ENCODE measurements at places on chromosomes 3 and 15.

DNA sequence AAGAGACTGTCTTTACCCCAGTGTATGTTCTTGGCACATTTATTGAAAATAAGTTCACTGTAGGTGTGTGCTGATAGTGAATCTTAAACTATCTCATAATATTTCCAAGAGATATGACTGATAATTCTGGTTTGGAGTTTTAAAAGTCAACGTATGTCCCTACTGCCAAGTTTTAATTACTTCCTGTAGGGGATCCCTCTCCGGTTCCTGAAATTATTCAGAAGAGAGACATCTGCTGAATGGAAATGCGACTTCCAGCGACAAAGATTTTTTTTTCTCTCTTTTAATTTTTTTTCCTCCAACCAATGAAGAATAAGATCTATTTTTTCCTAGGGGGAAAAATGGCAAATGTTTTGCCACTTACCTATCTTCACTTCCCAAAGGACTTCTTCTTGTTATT, 498.9 kb upstream of the TGFBR2 start:
- DNase-seq, result no peak

GRCh38 chr15:82568986-82569385, 28.7 kb upstream of the RPS17 start:
- DNase-seq, result no peak

- no peak for DNase-seq
Observed at GRCh38 chr3:71585887-71586809, 2.6 kb upstream of the FOXP1 start.

DNA sequence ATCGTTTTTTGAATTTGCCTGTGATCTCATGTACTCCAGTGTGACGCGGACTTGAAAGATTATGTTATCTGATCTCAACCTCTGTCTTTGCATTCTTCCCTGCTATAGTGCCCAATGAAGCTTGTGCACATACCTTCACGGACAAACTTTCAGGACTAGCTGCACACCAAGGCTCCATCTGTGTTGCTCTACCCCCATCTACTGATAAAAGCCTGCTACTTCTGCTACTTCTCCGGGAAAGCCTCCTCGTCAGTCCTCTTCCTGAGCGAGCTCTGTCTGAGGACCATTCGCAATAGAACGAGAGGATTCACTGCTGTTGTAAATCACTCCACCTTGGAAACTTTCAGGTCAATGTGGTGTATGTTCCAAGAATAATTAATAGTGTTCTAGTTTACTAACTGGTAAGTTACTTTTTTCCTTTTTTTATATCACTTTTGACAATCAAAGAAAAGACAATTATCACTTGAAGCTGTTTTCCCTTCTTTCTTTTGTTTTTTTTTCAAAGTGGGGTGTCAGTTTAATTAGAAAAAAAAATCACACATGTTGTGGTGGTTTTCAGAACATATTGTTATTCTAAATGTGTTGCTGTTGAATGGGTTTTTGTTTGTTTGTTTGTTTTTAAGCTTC, 217.6 kb downstream of the ARRDC4 start:
- DNase-seq, result no peak

GRCh38 chr15:80577552-80578205, 117.4 kb upstream of the ABHD17C start:
- DNase-seq, result no peak

GRCh38 chr3:13548696-13549622, at the start of gene FBLN2:
FBLN2 (plus strand) TSS chr3:13549125; CDS start chr3:13570356, 21,231 bp downstream.
- DNase-seq, result no peak

GRCh38 chr3:38454178-38454883, 641 bp downstream of the ACVR2B start:
- DNase-seq, result peak; percentile 21

DNA sequence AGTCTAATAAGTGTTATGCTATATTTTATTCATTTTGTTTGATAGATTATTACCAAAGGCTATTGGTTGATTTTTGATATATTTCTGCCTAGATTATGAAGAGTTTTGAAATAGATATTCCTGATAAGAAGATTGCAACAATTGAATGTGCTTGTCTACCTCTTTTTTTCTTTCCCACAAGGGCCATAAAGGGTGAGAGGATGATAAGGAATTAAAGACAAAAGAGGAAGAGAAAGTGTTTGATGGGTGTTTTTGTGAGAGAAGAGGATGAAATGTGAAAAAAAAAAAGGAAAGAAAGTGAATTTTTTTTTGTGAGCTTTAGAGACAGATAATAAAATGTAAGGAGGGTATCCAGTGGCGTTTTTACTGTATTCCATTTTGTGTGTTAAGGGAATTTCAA, 244.4 kb downstream of the CHST2 start:
- no peak for DNase-seq

- DNase-seq, result peak; percentile 1
Observed at GRCh38 chr3:49133226-49133951, 539 bp upstream of the LAMB2 start.

- DNase-seq, result no peak
Observed at GRCh38 chr3:58521917-58522631, 14.9 kb downstream of the ACOX2 start.

DNA sequence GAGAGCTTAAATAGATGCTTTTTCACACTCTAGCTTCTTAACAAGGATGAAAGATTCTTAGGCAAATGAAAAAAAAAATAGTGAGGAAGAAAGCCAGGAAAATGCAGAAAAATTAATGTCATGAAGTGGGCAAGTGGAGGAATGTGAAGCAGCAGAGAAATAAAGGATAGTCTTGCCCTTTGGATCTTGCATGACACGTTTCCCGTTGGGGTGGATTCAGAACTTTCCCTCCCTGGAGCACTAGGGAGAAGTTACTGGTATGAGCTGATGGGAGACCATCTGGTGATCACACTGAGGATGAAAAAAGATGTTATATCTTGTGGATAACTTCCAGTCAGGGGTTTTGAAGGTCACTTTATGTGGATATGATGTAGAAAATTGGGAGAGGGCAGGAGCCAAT, 361.8 kb upstream of the ROPN1 start:
- DNase-seq, result no peak

DNA sequence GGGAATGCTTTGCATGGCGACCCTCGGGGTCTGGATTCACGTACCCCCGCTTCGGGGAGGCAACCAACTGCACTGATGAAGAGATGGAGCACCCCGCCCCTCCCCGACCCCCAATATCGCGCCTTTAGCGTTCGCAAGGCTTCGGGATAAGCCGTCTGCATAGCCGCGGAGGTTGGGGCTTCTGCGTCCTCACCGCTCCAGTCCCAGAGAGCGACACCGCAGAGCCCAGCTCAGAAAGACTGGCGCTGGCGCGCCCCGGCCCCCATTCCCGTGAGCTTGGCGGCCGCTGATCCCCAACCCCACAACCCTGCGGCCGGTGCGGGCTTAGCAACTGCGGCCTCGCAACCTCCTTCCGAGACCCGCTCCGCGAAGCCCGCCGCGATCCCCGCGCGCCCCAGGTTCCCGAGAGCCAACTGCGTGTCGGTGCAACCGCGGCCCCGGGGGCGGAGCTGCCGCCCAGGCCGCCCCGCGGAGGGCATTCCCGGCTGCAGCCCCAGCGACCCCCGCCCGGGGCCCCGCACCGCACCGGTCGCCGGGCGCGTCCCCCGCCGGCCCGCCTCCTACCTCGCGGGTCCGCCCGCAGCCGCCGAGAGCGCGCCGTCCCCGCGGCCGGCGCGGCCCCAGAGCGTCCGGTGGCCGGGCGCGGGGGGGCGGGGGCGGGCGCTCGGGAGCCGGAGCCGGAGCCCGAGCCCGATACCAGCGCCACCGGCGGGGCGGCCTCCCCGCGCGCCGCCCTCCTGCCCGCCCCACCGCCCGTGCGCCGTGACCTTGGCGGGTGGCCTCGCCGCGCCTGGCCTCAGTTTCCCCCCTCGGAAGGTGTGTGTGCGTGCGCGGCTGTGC, 79.5 kb downstream of the IQSEC1 start:
- no peak for DNase-seq

DNA sequence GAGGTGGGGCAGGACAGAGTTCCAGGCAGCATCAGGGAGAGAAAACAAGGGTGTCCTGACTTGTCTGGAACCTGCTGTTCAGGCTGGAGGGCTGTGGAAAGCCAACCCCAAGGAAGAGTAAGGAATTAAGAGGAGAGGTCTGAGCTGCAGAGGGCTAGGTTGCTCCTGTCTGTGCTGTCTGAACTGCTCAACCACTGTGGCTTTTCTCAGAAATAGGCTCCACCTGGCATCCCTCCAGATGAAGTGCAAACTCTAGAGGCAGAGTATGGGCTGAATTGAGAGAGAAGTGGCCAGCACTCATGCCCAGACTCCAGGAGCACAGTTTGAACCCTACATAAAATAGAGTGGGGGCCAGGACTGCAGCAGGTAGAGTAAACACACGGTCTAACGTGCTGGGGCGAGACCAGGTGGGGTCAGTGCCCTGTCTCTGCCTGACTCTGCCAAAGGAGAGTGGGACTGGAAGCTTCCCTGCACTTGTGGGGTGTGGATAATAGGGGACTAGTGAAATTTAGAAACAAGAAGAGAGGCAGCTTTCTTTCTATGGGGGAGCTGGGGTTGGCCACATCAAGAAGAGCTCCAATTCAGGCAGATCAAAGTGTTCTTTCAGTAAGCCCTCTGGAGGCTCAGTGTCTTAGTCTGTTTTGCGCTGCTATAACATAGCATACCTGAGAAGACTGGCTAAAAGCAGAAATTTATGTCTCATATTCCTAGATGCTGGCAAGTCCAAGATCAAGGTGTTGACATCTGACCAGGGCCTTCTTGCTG, 28.0 kb upstream of the MNS1 start:
- no peak for DNase-seq

DNA sequence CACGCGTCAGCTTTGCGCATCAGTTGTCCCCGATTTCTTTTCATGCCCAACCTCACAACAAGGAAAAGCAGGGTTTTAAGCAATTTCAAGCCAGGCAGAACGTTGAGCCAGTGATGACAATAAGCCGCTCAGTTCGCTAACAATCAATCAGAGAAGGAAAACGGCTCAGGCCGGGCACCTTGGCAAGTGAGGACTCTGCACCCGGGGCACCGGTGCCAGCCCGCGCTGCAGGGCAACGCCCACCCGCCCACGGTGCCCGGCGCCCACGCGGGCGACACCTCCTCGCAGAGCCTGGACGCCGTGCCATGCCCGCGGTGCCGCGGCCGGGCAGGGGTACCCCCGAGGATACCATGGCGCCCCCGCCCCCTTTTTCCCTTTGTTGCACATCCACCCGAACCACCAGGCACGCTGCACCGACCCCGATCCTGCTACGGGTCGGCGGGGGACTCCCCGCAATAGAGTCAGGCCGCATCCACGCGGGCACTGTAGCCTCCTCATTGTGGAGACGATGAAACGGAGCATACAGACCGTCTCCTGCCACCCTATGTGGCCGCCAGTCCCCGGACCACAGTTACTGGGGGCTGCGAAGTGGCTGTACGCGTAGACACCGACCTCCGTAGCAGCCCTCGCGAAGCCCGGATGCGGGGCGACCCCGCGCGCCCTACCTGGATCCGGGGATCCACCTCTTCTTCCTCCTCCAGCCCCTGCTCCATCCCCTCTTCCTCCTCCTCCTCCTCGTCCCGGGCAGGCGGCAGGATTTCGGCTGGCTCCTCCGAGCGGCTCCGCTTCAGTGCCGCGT, 581 bp downstream of the SH3BP5 start:
- DNase-seq, result no peak

GRCh38 chr3:135456108-135456790, 509.3 kb upstream of the PPP2R3A start:
- peak; percentile 72 for DNase-seq

GRCh38 chr3:42557854-42558253, 23.9 kb downstream of the SEC22C start:
- DNase-seq, result no peak

DNA sequence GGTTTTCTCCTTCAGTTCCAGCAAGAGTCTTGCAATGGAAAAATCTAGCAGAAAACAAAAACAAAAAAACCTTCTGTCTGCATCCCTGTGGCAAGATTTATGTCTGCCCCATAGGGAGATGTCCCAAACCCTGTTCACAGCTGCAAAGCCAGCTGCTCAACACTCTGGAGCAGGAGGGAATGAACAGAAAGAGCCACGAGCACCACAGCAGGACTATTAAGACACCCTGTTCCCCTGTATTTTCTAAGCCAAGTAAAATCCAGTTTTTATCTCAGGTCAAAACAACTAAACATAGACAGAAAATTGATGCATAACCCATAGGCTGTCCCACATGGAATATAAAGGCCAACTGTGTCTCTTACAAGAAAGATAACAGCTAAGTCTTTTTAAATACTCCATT, 357.9 kb downstream of the LSAMP start:
- no peak for DNase-seq

DNA sequence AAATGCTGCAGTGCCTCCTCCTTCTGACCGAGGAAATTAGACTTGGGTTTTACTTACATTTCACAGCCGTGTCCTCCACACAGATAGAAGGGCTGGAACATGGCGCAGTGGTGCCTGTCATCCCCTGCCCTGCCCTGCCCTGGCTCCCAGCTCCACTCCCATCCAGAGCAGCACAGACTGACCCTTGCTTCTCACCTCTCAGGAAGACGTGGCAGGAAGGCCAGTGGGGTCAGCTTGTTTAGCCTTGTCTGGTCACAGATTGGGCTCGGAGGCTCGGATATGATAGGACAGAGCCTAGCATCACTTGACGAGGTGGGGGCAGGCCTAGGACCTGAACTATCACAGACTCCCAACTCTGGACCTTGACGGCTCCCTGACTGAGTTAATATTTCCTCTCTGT, 88.5 kb downstream of the LINGO1 start:
- DNase-seq, result no peak

DNA sequence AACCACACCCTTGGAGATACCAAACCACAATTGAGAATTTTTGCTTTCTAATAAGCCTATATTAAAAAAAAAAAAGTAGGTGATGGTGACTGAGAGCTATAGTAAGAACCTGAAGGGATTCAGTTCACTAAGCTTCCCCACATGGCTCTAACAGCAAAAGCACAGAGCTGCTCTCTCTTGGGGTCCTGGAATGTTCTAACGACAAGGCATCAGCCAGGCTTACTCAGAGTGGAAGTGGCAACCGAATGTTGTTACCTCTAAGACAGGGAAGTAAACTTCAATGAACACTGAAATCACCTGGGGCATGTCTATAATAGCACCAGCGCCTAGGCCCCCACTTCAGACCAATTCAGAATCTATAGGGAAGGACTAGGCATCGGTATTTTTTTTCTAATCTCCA, 397.7 kb downstream of the MAGI1 start:
- no peak for DNase-seq

GRCh38 chr15:92438471-92438870, 44.8 kb downstream of the ST8SIA2 start:
- no peak for DNase-seq

DNA sequence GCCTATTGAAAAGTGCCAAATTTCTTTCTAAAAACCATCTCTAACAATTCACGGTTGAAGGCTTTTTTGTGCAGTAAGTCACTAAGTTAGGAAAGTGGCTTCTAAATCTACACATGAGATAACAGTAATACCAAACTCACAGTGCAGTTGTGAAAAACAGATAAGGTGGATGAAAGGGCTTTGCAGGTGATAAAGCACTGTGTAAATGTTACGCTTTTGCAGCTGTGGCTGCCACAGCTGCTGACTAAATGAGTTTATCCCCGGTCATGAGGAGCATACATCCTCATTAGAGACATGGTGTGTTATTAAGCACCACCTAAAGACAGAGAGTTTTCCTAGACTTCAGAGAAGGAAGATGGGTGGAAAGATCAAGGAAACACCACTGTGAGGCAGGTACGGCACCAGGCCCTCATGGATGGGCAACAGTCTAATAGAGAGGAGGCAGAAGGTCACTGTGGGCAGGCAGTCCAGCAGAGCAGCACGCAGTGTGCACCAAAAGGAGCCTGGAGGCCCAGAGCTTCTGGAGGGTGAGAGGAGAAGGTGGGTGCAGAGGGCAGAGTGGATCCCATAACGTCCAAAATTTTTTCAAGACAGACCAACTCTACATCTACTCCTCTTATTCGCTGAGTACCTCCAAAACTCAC, 68.5 kb downstream of the FMN1 start:
- DNase-seq, result no peak

- no peak for DNase-seq
Observed at GRCh38 chr15:33324609-33325008, 13.8 kb downstream of the RYR3 start.

Measured in NCI-H187 (cell line).